Kidney (tissue), 22 donors: ENCODE measurements at places on chromosomes 12 and 14. TPM values are rescaled to one million over a fixed set of nuclear protein-coding genes. Genes with fewer than 3 reads are reported as not detected.

Gene ZDHHC22
- polyA plus RNA-seq: not detected

DNA sequence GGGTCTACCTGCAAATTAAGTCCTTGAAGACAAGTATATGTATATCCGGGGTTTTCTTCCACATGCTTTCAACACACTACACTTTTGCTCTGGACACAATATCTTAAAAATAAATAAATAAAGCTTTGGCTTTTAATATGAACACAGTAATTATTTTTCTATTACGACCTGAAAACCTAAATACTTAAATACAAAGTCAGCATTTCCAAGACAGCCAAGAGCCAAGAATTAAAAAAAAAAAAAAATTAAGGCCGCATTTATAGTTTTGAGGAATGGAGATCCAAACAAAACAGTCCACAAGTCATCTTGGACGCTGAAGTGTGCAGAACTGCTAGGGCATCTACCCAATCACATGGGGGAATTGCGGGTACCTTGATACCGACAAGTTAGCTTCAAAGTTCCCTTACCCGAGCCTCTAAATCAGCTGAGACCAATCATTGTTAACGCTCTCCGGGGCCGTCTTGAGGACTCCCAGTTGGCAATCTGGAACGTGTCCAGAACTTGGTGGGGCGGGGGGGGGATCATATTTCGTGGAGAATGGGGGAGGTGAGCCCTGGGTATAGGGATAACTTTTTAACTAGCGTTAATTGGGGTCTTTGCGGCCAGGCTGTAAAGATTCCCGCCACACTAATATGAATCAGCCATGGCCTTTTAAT lies 731 bp upstream of the PCNX4 start:
- peak; percentile 92 for DNase-seq

Gene SYNDIG1L
- polyA plus RNA-seq: 0.47 TPM

DNA sequence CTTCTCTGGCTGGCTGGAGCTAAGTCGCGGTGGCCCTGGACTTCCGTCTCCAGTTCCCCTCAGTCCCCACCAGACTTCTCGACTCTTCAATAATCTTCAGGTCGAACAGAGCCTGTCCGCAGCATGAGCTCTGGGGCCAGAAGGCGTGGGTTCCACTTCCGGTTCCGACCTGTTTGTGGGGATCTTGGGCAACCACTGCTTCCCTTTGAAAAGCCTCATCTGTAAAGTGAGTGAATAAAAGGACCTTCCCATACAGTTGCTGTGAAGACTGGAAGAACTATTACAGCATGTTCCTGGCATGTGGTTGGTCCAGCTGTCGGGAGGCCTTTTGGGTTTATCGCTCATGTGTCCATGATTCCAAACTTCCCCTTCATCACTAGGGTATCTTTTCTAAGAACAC lies 19.4 kb downstream of the ADGRD1 start:
- no peak for DNase-seq

- DNase-seq: no peak
Measured at GRCh38 chr14:92599811-92600210, 86.2 kb downstream of the RIN3 start.

- DNase-seq: no peak
Measured at GRCh38 chr14:60634153-60634552, 15.1 kb downstream of the SIX1 start.

Gene LIN7A
- 9.9 TPM for polyA plus RNA-seq

DNA sequence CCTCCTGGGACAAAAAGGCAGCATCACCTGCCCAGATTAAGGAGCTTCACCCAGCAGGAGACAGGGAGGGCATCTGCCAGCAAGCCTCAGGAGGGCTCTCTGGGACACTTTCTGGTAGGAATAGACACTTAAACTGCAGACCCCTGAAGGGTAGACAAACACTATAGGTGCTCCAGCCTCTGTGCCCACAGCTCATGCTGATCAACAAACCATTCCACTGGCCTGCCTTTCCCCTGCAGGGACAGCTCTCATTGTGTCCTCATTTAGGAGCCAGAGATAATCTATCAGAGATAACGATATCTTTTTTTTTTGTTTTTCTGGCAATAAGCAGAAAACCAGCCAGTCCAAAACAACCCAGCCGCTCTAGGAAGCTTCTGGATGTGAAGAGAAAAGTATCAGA lies 251.8 kb upstream of the CCDC196 start:
- DNase-seq: no peak

- no peak for DNase-seq
Measured at GRCh38 chr12:2550561-2551411, 244.0 kb upstream of the FKBP4 start.

- peak; percentile 67 for DNase-seq
Measured at GRCh38 chr14:104212206-104213095, 74.1 kb downstream of the KIF26A start.

Gene TDP1
- polyA plus RNA-seq: 4.8 TPM

- no peak for DNase-seq
Measured at GRCh38 chr12:53461059-53461458, 9.2 kb downstream of the PCBP2 start.

- no peak for DNase-seq
Measured at GRCh38 chr12:92871116-92871515, 58.0 kb downstream of the EEA1 start.

GRCh38 chr12:31931796-31932715 lies 27.2 kb upstream of the RESF1 start:
- no peak for DNase-seq

Gene KERA
- polyA plus RNA-seq: not detected

Gene HVCN1
- polyA plus RNA-seq: 4.7 TPM

Gene LYZ
- polyA plus RNA-seq: 7.1 TPM

Gene SVOP
- 0.04 TPM for polyA plus RNA-seq

GRCh38 chr12:26711569-26711968 lies 121.4 kb downstream of the ITPR2 start:
- DNase-seq: no peak

Gene HOXC13
- polyA plus RNA-seq: not detected

- no peak for DNase-seq
Measured at GRCh38 chr12:75813072-75813471, 218.5 kb downstream of the PHLDA1 start.
